Effector memory CD4-positive, alpha-beta T cell (primary cell): ENCODE measurements at places on chromosomes 6 and 20.

- DNase-seq: no peak
Observed at GRCh38 chr6:17454316-17455005, 61.1 kb downstream of the CAP2 start.

- DNase-seq: no peak
Observed at GRCh38 chr20:36855241-36855657, 20.7 kb upstream of the TLDC2 start.

- no peak for DNase-seq
Observed at GRCh38 chr6:28693751-28694443, 168.2 kb downstream of the GPX5 start.

GRCh38 chr6:75150685-75151412 lies 55.0 kb downstream of the COL12A1 start:
- no peak for DNase-seq

DNA sequence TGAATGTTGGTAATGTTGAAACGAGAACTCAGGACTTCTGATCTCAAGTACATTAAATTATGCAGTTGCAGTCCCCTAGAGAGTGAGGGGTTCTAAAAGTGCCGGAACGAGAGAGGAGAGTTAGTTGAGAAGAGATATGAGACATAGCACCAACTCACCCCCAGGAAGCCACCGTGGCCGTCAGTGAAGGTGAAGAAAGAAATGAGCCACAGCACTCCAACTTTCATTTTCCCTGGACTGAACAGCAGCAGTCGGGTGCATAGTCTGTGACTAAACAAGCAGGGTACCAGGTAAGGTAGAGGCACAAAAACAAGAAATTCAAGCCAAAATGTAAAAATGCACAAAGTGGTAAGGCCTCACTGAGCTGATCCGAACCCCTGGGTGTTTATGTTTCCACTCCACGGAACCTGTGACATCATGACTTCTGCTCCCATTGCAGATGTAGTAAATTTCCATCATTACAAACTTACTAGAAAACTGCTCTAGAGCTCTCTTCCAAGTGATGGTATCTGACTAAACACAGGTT lies 13.2 kb downstream of the ADGRF1 start:
- DNase-seq: no peak

DNA sequence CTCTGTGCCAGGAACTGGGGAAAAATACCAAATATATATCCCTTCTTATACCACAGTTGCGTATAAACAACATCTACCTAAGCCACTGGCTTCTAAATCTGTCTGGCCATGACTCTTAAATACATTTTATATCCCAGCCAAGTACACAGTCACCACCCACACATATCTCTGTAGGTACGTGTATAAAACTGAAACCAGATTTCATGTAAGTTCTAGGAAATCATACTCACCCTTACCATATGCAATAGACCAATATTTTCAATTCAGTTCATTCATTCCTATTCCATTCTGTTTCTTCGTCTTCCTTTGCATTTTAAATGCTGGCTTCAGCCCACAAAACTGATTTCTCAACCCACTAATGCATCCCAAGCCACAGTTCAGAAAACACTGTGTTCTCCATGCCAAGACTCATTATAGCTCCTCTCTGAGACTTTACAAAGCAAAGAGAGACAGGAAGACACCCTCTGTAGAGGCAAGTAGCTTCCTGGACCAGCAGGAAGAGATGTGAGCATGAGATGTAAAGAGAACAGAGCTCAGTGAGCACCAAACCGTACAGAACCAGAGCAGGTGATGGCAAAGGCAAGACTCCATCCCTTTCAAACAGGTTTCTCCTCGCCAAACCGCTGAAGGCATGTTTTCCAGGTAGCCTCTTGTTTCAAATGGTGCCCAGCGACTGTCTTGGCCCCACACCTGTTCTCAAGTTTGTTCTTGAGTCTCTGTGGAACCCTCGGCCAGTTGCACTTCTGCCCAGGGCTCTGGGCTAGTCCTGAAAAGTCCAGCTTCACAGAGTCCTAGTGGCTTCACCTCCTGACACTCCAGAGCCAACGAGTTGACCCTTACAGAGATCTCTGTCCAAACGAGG lies 18.7 kb downstream of the FAM50B start:
- DNase-seq: no peak

DNA sequence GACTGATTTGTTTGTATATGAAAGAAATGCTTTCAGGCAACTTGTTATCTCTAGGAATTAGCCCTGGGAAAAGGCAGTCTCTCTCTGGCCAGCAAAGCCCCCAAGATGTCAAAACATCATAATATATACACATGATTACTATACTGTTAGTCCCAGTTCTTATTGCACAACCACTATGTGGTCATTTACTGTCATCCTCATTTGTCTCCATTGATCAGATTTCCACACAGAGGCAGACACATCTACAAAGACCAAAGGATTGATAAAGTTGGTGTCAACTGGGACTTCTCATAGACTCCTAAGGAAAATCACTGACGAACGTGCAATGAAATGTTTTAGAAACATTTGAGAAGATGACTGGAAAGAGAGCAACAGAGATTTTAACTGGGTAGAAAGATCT lies 71.9 kb upstream of the POPDC3 start:
- no peak for DNase-seq

DNA sequence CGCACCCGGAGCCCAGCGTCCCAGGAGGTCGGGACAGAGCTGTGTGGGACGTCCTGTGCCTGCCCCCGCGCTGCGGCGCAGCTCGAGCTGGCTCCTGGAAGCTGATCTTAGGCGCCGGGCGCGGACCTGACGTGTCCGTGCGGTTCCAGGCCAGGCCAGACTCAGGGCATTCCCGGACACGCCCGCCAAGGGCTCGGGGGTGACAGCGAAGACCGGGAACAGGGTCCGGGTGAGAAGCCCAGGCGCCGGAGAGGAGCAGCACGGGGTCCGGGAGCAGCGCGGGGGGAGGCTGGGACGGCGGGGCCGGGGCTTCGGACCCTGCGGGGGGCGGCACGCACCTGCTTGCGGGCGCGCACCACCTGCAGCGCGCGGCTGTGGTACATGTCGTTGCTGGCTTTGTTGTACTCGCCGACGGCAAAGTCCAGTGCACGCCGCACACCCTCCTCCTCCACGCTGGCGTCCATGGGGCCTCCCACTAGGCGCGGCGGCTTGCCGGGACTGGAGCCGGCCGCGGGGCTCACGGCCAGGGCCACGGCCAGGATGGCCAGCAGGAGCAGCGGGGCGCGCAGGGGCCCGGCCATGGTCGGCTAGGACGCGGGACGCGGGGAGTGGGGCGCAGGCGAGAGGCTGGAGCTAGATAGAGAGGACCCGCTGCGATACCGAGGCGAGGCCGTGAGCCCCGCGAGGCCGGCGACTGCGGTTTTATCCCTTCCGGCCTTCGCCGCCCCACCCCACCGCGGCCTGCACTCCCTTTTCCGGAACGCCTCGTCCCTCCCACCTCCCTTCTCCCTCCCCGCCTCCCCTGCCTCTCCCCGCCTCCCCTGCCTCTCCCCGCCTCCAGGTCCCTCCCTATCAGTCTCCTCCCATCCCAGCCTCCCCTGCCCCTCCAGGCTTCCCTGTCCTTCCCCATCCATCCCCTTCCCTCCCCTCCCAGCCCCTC lies at the start of gene CST3:
Gene CST3 (minus strand): TSS at position 674 of the 940 bp plus-strand sequence. CDS start 93 bp downstream, at position 581.
- no peak for DNase-seq

- no peak for DNase-seq
Observed at GRCh38 chr6:25237579-25237978, 41.6 kb upstream of the CARMIL1 start.

DNA sequence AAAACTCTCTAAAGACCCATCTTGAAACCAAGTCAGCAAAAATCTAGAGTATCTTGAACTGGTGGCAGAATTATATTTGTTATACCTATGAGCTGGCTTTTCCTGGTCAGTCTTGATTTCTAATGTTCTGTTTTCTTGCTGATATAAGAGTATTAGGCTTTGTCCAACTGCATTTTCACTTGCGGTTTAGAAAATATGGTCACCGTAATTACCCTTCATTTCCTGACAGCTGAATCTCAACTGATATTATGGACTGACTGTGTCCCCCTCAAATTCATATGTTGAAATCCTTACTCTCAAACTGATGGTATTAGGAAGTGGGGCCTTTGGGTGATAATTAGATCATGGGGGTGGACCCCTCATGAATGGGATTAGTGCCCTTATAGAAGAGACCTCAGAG lies 72.1 kb downstream of the TXLNB start:
- DNase-seq: no peak

DNA sequence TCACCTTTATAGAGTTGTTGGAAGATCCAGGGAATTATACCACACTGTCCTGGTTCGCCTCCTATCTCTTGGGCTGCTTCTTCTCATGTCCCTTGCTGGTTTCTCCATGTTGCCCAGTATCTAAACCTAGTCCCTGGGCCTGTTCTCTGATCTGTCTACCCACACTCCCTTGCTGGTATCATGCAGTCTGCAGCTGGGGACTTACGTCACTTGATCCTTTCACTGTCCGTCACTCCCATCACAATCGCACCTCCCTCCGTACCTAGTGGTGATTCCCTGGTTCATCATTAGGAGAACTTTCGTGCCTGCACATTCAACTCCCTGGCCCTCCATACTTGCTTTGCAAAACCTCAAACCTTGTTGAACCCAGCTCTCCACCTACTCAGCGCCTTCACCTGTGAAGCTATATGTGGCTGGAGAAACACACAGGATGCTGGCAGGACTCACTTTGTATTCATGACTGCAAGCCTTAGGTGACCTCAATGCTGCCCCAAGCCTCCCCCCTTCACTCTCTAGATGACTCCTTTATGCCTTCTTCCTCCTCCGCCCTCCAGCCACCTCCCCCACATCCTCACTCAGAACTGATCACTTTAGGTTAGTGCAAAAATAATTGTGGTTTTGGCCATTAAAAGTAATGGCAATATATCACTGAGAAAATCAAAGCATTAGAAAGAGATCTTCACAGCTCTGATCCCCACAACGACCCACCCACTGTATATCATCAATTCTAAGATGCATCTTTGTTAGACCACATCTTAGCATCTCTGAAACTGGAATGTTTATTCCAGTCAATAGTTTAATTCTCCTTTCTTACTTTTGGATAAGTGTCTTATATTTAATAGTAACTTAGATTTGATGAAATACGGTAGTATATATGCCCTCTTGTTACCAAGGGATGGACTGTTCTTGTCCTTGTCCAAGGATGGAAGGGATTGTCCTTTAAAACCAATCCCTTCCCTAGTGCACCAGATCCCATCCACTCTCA lies 26.4 kb downstream of the GDAP1L1 start:
- no peak for DNase-seq

GRCh38 chr6:108253241-108253640 lies 7.6 kb downstream of the SNX3 start:
- no peak for DNase-seq

DNA sequence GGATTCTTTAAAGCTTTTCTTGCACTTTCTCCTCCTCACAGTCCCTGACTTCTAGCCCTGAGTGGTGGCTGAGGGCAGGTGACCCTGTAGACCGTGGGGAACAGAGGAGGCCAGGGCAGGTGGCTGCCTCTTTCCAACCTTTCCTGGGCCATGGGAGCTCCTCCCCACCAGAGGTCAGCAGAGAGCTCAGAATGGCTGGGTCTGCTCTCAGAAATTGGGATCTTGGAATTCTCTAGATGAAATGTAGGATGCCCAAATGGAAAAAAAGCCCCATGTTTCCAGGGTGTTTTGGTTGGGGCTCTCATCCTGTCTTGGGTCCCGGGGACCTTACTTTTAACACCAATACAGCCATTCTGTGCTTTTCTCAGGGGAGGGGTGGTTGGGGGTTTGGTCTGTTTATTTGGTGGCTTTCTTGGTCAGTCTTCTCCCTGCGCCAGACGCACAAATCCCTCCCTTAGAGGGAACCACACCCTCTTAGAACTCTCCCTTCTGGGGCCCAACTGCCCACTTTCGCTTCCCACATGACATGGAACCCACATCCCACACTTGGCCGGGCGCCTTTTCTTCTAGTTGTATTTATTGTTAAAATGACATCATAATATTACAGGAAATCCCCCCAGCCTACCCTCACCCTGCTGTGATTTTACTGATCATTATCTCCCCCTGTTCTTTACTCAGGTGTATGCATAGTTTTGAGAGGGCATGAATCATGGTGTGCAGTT lies 17.9 kb downstream of the GNAS start:
- DNase-seq: peak; percentile 45

GRCh38 chr6:4803343-4803744 lies 27.1 kb downstream of the CDYL start:
- DNase-seq: no peak

DNA sequence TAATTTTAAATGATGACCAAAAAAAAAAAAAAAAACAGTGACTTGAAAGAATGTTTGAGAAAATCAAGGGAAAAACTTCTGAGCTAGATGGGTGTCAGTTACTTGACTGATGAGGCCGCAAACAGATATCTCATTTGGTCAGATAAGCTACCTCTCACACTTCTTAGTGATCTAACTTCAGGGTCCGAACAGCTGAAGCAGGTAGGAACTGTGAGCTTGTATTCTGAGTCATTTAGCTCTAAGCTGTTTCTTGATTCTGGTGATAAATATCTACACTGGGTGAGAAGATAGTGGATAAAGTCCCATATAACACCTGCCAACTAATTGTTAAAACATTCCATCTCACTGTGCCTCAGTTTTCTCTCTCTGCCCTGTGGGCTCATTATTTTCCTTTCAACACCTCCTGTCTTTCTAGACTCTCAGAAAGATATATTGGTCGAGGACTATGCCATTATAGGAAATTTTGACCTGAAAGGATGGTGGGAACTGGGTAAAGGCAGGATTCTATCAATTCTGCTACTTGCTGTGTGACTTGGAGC lies 7.7 kb downstream of the KIF3B start:
- no peak for DNase-seq

GRCh38 chr20:62489186-62489931 lies 13.6 kb upstream of the GATA5 start:
- DNase-seq: no peak

GRCh38 chr6:98695091-98695801 lies 139.1 kb upstream of the POU3F2 start:
- DNase-seq: no peak

- no peak for DNase-seq
Observed at GRCh38 chr6:113694278-113695077, 162.7 kb upstream of the MARCKS start.

GRCh38 chr6:94251878-94252277 lies 832.5 kb upstream of the EPHA7 start:
- no peak for DNase-seq

DNA sequence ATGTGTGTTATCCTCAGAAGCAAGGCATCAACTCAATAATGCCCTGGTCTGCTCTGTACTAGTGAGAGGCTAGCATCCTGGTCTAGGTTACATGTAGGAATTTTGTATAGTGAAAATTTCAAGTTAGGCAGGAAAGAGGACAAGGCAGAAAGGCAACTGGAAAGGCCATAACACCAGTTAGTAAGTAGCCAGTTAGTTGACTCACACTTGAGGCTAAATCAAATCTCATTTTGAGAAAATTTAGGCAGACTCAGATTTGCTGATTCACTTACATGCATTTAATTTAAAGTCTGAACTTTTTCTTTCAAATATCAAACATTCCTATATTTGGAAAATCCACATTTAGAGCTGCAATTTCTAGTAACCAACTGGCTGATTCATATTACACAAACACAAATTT lies 184.5 kb upstream of the TCF21 start:
- DNase-seq: no peak

DNA sequence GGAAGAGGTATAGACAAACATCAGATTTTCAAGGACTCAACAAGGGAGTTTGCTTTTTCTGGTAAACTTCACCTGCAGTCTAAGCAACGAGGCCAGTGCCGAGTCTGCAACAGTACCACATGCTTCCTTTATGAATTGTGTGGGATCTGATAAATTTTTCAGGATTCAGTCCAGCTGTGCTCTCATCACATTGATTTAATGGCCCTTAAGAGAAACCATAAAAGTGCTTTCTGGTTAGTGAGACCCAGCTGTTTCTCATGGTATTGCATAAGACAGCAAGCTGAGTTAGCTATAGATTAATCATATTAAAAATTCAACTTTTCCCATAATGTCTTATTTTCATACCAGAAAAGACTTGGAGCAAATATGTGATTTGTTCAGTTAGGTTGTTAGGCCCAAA lies 291.4 kb downstream of the CENPW start:
- no peak for DNase-seq
